ENCODE measurements at places on chromosomes 3 and 15.

DNA sequence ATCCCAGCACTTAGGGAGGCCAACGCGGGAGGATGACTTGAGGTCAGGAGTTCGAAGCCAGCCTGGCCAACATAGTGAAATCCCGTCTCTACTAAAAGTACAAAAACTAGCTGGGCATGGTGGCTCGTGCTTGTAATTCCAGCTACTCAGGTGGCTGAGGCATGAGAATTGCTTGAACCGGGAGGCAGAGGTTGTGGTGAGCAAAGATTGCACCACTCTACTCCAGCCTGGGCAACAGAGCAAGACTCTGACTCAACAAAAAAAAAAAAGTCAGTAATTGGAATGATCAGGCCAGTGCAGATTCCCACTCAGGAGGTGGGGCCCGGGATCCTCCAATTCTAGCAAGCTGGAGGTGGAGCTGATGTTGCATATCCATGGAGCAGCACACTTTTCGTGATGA, 5.6 kb downstream of the CFAP92 start:
- DNase-seq = no peak

GRCh38 chr3:59979542-59979941, 929.7 kb upstream of the CFAP20DC start:
- DNase-seq = no peak

GRCh38 chr15:41950489-41950888, 21.9 kb downstream of the EHD4 start:
- no peak for DNase-seq

DNA sequence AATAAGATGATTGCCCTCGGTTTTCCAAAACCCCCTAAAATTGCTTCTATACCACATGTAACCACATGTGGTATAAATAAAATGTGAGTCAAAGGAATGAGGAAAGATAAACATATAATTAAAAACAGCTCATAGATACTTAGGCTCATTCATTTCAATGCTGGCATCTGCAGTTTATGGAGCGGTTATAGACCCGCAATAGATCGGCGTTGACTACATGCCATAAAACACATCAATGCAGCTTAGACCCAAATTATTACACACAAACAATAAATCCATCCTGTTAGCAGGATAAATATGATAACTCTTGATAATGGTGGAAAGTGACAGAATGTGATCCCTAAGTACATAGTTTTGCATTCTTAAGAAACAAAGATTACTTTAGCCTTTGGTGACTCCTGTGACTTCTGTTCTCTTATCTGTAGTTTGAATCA, 143.7 kb downstream of the NR2F2 start:
- DNase-seq = no peak

DNA sequence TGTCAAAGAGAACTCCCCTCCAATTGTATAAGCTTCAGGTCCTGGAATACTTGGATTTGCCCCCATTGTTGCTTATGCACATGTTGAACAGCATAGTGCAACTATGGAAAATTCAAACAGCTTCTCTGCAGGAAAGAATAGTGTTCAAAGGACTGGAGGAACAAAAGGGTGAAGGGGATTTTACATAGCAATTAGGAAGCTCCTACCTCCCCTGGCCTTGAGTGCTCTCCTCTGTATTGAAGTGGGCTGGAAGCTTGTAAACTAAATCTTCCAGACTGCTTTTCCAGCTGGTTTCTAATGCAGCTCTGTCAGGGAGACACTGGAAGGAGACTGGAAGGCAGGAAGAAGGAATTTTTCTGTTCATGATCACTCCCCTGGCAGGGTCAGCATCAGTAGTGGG, 7.2 kb upstream of the ELP6 start:
- no peak for DNase-seq

- no peak for DNase-seq
Observed at GRCh38 chr3:121834157-121834670, 646 bp downstream of the IQCB1 start.

GRCh38 chr3:186938716-186939115, 8.4 kb downstream of the ST6GAL1 start:
- DNase-seq = no peak

- no peak for DNase-seq
Observed at GRCh38 chr3:174863488-174863887, 4.4 kb downstream of the NAALADL2 start.

Measured in activated naive CD4-positive, alpha-beta T cell (primary cell).